ENCODE measurements at places on chromosomes 4 and X.

DNA sequence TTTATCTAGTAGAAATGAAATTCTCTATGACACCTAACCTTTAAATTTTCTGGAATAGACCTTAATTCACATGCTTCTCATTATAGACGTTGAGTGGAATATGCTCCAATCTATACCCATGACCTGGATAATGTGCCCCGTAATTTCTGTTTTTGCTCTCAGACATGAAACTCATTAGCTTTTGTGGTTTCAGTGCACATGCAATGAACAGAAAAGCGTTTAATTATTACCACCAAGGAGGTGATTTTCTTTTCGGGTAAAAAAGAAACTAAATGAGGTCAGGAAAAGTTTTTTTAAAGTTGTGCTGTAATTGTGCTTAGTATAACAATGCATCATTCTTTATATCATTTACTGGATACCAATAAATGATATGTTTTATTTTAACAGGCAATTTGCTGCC lies 1703.9 kb upstream of the TENM3 start:
- DNase-seq = no peak

- DNase-seq = no peak
Observed at GRCh38 chr4:22202246-22202974, 253.8 kb upstream of the KCNIP4 start.

GRCh38 chr4:139416073-139416673 lies 37.7 kb upstream of the RAB33B start:
- no peak for DNase-seq

DNA sequence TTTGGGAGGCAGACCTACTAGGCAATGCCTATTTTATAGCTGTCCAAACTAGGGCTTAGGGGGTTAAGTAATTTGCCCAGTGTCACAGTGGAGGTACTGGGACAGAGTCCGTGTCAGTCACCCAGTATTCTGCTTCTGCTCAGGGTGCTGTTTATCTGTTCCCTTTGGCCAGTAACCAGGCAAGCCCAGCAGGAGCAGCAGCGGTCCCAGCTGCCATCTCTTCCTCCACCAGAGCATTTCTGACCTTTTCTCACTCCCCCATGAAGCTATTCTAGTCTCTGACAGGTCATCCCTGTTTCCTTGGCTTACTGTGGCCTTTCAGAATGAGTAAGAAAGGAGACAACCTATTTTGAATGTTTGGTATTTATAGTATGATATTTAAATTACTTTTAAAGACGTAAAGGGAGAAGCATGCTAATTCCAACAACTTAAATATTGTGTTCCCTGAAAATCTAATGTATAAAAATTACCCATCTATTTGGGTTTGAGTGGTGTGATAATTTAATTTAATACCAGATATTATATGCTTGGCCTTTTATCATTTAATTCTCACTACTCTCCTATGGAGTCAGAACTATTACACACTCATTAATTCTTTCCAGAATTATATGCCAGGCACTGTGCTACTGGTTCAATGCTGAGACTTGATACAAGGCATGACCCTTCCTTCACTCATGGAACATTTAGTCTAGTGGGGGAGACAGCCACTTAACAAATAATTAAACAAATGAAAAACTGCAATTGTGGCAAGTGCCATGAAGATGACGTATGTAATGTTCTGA lies 60.6 kb downstream of the RPS6KA3 start:
- DNase-seq = no peak

GRCh38 chr4:78645853-78646757 lies 94.5 kb downstream of the ANXA3 start:
- DNase-seq = no peak

DNA sequence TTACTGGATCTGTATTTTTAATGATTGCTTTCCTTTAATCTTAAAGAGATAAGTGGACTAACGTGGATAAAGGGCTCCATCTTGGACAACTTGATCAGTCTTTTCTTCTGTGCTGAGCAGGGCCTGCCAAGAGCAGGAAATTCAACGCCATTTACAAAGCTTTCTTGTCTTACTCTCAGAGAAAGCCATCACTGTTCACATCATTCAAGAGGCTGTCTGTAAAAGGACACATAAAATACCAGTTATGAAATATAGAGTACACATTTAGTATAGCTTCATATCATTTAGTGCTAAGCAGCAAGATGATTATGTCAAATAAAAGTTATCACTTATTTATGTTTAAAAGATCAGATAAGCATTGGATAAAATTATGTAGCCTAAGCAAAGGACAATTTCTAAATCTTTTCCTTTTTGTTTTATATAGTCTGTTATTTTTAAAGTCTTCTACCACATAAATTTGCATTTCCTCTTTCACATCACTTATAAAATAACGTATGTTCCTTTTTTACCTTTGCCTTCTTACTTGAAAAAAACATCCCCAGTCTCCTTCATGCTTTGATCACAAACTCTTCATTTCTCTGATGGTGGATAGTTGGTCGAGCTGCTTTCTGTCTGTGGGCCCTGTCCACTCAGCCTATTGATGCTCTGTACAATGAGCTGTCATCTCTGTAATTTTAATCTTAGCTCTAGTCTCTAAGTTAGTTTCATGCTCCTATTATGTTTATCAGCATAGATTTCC lies 2.1 kb upstream of the CCNG2 start:
- no peak for DNase-seq

DNA sequence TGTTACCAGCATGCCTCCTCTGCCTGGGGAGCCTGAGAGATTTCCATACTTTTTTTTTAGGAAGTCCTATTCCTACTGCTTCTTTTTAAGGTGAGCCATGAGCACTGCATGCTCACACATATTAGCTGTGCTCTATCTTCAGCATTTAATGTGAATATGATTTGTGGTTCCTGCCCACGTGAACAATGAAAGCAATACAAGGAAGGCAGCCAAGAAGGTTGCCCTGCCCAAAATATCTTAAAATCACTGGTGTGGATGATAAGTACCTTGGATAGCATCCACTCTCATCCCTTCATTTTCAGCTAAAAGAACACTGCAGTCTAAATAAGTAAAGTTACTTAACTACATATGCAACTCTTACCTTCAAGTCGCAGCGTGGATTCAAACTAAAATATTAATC lies 607.5 kb downstream of the PACRGL start:
- DNase-seq = no peak

GRCh38 chr4:90996813-90997212 lies 869.6 kb downstream of the CCSER1 start:
- DNase-seq = no peak

DNA sequence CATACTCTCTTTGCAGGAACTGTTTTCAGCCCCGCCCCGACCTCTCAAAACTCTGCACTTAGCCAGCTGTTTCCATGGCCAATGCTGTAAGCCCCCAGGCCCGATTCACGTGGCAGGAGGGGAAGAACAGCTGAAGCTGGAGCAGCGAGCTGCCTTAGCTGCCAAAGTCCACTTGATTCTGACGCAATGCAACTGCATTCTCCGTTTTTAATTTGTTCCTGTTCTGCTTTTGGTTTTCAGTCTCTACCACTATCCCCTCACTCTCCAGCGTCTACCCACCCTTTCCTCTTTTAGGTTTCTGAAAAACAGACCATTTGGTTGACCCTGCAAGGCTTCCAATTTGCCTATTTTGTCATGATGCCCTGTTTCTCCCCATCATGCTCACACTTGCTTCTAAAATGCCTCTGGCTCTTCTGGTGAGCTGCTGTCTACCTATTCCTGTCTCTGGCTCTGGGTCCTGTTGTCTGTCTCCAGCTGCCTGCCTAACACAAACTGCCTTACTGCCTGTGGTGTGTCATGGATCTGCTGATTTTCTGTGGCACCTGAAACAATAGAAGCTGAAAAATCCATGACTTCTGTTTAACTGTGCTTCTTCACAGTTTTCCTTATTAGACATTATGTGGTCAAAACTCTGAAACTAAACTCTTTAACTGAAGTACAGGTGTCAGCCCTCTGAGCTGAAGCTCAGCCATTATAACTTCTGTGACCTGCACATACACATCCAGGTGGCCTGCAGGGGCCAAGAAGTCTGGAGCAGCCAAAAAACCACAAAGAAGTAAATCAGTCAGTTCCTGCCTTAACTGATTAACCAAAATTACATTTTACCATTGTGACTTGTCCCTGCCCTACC lies 160.5 kb upstream of the AGTR2 start:
- DNase-seq = no peak

GRCh38 chr4:88826771-88827170 lies 129.1 kb upstream of the NAP1L5 start:
- no peak for DNase-seq

DNA sequence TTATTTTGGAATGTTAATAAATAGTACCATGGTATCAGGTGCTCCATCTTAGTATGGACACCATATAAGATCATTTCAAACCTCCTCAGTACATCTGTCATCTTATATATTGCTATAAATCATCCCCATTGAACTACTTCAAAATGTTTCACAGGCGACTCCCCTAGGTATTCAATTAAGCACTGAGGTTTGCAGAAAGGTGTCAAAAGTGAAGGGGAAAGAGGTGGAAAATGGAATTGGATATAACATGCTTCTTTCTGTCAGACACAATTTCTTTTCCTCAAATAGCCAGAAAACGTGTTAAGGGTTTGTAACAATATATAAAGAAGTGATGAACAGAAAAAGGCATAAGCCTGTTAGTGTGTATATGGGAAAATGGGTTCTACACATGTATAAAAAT lies 325.5 kb downstream of the GRID2 start:
- DNase-seq = no peak

DNA sequence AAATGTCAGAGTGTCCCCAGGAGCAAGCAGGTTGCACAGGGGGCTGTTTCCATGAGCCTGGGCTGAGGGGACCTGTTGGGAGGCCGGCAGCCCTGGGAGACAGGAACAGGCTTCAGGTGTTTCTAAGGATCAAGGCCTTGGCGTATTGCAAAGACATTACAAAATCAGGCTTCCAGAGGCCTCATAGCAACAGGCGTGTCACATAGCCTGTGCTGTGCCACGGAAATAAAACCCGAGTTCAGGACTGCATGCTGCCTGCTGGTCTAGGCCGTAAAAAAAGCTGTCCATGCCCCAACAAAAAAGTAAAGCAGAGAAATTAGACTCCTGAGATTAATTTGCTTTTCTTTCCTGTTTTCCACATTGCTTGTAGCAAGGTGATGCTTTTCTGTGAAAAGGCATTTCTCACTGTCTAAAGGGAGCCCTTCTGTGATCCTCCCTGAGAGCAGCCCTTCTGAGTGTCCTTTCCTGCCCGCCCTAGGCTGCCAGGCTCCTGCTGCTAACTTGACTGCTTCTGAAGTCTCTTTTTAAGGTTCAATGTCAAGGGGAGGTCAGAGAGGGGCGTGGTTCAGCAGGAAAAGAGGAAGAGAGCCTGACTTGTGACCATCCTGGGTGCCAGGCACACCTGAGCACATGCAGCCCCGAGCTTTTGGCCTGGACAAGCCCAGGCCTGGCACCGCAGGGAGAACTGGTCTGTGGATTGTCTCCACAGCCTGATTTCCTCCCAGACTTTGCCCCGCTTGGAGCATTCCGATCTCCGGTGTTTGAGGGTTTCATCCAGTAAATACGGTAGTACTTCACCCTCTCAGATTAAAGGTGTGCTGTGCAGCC lies 21.3 kb downstream of the SHROOM2 start:
- DNase-seq = no peak

DNA sequence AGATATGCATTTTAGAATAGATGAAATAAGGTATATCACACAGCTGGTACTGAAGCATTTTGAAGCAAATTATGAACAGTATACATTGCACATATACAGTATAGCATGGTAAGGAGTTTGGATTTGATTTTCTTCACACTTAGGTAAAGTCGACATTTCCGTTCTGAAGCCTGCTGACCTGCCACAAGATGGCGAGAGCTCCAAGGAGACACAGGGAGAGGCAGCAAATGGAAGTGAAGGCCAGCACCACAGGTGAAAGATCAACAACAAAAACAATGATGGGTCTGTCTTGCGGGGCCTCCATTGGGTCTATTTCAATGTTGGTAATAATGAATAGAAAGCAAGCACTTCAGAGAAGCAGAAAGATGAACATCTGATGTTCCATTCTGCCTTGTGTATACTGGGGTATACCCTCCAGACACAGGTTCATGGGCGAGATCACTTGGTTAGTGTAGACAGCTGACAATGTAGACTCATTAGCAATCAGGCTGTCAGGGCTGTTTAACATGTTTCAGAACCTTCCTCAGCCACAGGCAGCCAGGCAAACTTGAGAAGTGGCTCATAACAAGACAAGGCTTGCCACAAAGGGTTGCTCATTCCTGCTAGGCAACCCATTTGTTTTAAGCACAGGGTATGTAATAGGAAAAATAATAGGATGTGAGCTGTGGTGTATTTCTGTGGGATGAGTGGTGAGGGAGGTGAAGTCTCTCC lies 21.4 kb upstream of the NOX1 start:
- DNase-seq = no peak

DNA sequence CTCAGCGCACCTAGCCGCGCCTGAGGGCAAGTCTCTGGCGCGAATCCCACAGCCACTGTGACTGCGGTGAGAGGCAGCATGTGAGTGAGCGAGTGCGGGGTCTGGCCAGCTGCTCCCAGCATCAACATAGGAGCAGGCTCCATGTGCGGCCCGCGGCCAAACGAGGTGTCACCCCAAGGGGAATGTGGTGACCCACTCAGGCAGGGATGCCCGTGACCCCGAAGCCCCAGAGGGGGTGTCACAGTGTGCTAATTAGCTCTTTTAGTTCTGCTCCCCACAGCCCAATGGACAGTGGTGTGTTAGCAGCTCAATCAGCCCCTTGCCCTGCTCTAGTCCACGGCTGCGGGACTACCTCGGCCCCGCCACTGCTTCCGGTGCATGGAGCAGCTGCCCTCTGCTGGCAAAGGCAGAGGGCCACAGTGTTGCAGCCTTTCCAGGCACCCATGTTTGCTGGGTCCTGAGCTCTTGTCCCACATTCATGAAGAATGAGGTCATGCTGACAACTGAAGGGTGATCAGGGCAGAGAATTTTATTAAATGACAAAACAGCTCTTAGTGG lies 61.4 kb downstream of the AGA start:
- DNase-seq = peak; percentile 22

DNA sequence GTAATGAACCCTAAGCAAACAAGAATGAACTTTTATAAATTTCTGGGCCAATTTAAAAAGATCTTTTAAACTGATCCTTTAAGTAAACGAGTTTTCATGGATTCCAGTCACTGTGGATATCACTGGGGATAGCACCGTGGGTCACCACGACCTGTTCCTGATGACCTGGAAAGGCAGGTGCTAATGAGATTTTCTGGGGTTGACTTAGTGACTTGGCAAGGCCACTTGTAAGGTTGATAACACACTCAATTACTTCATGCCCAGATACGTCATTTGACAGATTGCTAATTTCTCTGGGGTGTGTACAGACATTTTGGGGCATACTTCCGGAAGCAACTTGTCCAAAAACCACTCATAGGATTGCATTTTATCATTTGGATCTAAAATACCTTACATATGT lies 24.5 kb downstream of the PDLIM3 start:
- no peak for DNase-seq

GRCh38 chr4:10066206-10066605 lies 44.9 kb upstream of the SLC2A9 start:
- no peak for DNase-seq

GRCh38 chr4:140049024-140049848 lies 104.7 kb downstream of the MAML3 start:
- no peak for DNase-seq

All from T-helper 1 cell (primary cell).